EH (cell line): ENCODE measurements at places on chromosomes 3 and 15.
A peak's percentile ranks its signal among the peaks of the same experiment; 100 is the strongest.

GRCh38 chr15:100926971-100927756 is 8.0 kb downstream of the LRRK1 start:
- DNase-seq: no peak

DNA sequence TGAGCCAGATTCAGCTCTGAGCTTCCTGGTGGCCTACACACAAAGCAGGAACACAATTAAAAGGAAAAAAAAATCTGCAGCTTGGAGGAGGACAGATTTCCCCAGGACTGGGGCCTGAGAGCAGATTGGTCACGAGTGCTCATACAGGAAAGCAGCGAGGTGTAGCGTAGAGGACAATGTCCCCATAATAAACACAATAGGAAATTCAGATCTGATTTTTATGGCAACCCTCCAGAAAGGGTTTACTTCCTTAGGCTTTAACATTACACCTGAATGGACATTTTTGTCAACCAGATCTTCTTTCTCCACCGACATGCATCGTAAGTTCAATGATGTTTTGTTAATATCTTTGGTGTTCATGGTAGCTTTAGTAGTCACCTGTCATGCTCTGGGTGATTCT is 23.3 kb downstream of the SLC6A20 start:
- DNase-seq: no peak

DNA sequence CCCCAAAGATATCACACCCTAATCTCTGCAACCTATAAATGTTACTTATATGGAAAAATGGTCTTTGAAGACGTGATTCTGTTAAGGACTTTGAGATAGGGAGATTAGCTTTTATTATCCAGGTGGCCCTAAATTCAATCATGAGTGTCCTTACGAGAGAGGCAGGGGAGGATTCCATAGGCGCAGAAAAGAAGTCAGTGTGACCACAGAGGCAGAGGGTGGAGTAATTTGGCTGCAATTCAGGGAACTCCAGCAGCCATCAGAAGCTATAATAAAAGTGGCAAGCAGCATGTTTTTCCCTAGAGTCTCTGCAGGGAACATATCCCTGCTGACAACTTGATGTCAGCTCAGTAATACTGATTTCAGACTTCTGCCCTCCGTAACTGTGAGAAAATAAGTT is 315.2 kb upstream of the ROBO2 start:
- DNase-seq: no peak

DNA sequence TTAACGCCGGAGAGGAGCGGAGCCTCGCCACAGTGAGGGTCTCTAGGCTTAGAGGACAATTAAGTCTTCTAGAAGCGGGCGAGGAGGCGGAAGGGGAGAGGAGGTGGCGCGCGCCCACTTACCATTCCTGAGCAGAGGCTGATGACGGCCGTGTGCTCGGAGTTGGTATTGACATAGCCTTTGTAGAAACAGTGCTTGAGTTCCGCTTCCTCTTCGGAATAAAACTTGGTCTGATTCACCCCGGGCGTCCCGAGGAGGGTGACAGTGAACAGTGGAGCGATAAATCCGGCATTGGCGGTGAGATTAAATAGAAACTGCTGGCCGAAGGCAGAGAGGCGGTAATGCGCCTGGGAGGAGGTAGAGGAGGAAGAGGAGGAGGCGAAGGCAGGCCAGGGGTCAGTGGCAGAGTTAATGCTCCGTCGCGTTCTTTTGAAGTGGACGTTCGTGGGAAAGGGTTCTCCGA is 1.3 kb downstream of the ADAMTS9 start:
- DNase-seq: peak; percentile 37

- DNase-seq: no peak
Measured at GRCh38 chr15:83928878-83929418, 275.0 kb downstream of the ADAMTSL3 start.

DNA sequence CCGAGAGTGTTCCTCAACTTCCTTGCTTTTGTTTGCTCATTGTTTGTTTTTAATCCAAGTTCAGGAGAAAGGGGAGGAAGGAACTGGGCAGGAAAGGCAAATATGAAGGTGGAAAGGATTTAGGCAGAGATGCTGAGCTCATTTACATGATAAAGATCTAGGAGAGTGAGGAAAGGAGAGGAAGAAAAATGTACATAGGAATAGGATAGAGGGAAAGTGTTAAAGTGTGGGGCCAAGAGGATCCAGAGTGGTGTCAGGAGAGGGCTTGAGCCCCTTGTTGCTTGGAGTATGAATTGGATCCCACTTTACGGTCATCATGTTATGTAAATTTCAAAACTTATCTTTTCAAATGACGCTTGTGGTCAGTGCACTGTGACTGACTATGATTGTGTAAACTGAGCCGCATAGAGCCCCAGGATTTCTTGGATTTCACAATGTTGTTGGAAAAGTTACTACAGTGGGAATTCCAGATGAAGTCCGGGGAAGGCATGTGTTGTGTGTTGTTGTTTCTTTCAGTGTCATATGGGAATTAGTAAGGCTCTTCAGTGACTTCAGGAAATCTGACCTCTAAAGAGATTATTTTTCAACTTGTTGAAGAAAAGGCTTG is 15.0 kb upstream of the PLD1 start:
- peak; percentile 88 for DNase-seq

- DNase-seq: peak; percentile 55
Measured at GRCh38 chr3:20074226-20075063, 34.2 kb downstream of the KAT2B start.

- DNase-seq: peak; percentile 50
Measured at GRCh38 chr3:111592143-111592542, 3.0 kb downstream of the ZBED2 start.

DNA sequence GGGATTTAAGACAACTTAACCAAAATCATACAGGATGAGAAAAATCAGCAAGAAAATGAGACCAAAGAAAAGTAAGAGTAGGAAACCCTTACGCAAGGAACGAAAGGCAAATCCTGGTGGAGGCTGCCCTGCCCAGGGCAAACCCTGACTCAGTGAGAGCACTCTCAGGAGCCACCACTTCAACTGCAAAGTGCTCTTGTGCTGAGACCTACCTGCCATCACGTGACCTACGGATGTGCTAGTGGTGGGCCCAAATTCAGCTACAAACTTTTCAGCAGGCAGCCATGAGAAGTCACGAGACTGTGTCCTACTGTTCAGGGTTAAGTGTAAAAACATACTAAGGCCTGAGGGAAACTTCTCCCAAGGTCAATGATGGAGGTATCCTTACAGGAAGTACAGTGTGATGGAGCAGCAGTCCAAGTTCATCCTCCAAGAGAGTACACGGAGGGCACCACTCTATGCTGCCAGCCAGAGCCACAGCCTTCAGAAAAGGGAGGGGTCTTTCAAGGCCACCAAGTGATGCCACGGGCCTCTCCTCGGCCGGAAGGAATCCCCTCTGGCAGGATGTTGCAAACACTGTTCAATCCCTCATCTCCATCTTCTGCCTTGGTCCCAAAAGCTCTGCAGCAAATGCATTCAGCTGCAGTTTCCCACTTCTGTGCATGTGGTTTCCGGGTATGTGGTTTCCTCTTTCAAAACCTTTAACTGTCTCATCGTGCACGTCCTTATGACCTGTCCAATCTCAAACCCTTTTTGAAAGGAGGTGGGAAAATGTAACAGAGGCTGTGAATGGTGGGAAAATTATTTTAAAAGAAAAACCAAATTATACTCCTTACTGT is 9.5 kb downstream of the CHSY1 start:
- DNase-seq: peak; percentile 72

DNA sequence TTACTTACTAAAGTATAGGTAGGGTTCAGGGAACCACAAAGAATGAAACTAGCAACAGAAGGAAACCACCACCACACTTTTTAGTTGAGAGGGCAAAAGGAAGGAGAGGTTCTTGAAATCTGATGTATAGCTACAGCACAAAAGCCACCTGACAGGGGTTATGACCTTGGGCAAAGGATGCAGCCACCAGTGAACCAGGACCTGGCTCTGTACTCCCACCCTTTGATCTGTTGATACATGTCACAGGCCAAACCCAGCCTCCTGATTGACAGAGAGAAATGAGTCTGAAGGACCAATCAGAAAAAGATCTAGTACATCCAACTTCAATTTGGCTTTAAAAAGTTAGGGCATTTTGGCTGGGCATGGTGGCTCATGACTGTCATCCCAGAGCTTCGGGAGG is 20.0 kb upstream of the BLM start:
- DNase-seq: no peak

DNA sequence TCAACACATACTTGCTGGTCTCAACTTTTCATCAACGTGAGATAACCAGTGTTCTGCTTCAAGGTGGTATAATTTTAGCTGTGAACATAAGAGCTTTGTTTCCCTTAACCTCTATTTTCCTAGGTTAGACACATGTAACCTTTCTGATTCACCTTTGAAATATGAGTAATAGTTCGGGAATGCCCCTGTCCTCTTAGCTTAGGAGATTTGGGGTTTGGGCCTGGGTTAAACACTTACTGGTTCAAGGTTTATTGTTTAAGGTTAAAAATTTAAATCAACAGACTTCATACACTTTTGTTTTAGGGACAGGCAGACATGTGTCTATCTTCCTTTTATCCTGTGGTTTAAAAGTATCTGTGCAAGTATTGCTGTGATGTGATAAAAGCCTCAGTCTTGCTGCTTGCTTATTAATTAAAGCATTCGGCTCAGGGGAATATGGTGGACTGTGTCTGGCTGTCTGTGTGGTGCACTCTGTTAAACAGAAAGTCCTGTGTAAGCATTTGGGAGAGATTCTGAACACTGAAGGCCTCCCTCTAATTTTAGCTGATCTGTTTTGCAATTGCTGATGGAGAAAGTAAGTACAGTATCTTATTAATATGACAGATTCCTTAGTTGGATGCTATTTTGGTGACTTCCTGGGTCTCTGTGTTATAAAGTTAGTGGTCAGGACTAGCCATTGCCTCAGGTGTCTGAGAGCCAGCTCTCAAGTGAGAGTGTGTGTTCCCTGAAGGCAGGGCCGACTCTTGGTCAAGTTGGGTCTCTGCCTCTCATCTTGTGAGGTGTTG is 81.8 kb downstream of the USP13 start:
- DNase-seq: no peak

- no peak for DNase-seq
Measured at GRCh38 chr3:114043205-114043604, 13.1 kb downstream of the CCDC191 start.

DNA sequence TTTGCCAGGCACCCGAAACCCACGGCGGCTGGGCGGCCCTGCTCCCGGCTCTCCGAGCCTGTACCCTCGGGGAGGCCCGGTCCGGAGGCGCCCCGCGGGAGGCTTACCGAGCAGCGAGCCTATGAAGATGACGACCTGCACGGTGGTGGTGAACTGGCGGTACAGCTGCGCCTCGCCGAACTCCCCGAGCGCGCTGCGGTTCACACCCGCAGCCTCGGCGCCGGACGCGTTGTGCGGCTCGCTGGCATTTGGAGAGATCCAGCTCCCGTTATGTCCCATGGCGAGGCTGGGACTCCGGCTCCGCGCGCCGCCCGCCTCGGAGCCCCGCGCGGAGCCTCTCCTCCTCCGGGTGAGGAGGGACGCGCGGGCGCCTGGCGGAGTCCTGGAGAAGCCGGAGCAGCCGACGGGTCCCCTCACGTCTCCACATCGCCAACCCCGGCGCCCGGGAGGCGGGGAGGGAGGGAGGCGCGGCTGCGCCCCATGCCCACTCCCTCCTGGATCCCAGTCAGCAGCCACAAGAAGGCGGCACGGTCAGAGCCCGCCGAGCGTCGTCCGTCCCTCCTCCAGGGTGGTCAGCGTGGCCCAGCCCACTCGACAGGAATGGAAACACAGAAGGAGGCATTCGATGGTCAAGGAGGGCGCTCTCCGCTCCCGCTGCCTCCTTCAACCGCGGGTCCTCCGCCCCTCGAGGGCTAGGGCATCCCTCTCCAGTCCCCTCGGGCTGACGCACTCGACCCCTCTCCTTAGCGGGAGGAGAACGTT is at the start of gene GPR176:
Gene GPR176, minus strand, starts transcription at position 519 of the 762 bp plus-strand sequence. Its CDS starts 240 bp downstream, at position 279.
- peak; percentile 94 for DNase-seq

GRCh38 chr3:23592961-23593931 is 212.5 kb upstream of the UBE2E1 start:
- no peak for DNase-seq

- peak; percentile 49 for DNase-seq
Measured at GRCh38 chr3:148646126-148646665, 51.5 kb upstream of the AGTR1 start.

- no peak for DNase-seq
Measured at GRCh38 chr15:85837011-85837433, 42.3 kb upstream of the KLHL25 start.

GRCh38 chr3:8524656-8525399 is 23.2 kb downstream of the LMCD1 start:
- no peak for DNase-seq

GRCh38 chr15:38768970-38769369 is 204.4 kb upstream of the RASGRP1 start:
- DNase-seq: peak; percentile 62

- no peak for DNase-seq
Measured at GRCh38 chr3:19901918-19902317, 32.1 kb downstream of the EFHB start.

- DNase-seq: no peak
Measured at GRCh38 chr15:28918141-28918983, 32.6 kb downstream of the APBA2 start.

DNA sequence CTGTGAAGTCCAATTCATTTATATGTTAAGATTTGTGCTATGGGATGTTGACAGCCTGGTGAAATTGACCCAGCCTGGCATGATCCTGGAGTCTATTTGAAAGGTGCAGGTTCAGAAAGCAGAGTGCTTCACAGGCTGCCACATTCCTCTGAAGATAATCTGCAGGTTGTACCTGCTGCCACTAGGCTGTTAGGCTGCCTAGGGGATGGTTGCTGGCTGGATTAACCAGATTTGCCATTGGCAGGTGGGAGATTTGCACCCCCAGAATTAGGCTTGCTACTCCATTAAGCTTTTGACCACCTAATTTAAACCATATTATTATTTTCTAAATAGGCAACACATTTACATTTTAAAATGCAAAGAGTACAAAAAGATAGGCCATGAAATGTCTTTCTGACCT is 85.8 kb upstream of the RASGRP1 start:
- no peak for DNase-seq

DNA sequence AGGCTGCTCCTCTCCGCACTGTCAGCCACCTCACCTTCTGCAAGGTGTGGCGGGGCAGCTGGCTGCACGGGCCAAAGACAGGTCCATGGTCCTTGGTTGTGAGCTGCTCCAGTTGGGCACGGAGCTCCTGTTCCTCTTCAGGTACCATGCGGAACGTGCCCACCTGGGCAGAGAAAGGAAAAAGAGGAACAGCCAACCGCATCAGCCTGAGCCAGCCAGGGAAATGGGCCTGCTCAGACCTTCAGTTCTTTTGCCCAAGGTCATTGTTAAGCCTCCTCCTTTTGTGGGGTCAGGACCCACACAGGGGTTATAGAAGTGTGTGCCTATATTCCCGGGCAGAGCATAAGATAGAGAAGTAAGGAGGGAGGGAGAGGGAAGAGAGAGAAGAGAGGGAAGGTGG is 2.8 kb downstream of the RLBP1 start:
- no peak for DNase-seq

GRCh38 chr3:194009892-194010533 is 125.9 kb upstream of the HES1 start:
- DNase-seq: no peak

DNA sequence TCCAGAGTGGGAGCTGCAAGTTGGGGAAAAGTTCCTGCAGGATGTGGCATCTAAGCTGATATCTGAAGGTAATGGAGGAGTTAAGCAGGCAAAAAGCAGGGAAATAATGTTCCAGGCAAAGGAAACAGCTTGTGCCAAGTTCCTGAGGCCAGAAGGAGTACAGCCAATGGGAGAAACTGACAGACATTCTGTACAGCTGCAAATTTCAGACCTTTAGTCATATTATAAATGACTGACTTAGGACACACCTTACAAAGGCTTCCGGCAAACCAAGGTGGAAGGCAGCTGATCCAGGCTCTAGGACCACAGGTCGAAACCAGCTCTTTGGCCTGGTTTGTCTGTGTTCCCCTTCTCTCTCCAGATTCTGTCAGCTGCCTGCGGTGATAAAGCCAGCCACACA is 9.3 kb downstream of the WWTR1 start:
- DNase-seq: no peak

- no peak for DNase-seq
Measured at GRCh38 chr15:74417670-74418069, 16.1 kb downstream of the SEMA7A start.
